NCI-H446 (cell line): ENCODE measurements at places on chromosomes 12 and 14.

DNA sequence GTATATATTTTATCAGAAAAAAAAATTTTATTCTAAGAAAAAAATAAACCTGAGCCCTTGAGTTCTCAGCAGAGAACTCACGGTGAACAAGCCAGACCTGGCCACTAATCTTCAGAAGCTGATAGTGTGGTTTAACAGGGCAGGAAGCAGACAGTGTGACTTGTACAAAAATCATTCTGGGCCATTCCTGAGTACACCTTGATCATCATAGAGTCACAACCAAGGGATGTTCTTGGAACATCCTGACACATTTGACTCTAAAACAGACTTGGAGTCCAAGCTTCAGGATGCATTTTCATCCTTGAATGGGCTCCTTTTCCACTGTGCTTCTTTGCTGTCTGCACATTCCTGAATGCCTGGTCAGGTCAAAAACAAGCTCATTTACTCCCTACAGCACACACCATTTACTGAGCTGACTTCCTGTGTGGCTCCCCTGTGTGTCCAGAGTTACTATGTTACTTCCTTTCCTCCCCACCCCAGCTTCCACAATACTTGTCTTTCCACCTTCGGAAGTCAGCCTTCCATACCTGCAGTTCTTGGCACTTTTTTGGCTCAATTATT is 112.0 kb downstream of the ANO6 start:
- DNase-seq: no peak

DNA sequence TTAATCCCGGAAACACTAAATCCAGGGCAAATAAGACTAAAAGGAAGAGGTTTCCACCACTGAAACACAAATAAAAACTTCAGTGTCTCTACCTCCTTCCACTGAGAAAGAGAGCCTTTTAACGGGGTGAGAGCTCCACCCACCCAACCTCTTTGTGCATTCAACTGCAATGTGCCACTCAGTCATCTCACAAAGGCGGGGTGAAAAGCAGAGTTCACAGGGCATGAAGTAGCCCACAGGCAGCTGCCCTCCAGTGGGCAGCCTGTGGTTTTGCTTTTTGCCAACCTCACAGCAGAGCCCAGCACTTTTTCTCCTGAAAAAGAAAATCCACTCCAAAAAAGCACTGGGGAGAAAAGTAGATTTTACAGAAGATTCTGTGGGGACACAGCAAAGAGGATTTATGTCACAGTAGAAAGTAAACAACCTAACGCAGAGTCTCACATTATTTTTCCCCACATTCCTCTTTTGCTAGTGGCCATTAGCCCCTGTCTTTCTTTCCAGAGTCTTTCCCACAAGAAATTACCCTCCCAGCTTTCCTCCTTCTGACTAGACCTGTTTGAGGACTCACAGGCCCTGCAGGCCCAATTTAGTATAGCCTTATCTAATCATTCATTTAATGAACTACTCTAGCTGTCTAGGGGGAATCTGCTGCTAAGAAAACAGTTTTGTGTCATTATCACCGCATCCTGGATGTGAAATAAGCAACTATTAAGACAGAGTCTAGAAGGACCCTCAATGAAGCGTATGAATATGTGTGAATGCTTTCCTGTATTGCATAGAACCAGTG is 753.8 kb upstream of the FOXG1 start:
- no peak for DNase-seq

DNA sequence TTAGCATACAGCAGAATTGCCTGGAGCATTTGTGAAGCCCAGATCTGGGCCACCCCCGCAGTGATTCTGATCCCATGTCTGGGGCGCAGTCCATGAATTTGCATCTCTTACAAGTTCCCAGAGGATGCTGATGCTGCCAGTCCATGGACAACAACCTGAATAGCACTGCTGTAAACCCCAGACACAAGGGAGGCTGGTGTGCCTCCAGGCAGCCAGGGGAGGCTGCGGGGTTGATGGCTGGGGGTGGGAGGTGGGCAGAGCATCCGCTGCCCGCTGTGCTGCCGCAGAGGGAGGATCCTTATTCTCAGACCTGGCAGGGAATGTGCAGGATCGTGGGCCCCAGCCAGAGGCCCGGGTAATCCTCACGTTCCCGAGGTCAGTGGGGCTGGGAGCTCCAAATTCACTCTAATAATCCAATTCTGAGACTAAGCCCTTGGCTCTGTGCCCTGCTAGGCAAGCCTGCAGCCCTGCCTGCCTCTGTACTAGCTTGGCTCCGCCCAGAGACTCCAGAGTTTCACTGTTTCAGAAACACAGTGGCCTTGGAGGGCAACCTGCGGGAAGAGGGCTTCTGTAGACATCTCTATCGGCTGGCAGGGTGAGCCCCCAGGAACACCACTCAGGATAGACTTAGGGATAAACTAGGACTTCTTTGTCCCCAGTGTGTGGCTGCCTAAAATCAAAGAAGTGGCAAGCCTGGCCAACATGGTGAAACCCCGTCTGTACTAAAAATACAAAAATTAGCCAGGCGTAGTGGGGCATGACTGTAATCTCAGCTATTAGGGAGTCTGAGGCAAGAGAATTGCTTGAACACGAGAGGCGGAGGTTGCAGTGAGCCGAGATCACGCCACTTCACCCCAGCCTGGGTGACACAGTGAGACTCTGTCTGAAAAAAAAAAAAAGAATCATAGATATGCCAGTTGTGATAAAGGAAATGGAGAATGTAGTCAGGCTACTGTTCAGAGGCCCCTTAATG is 17.8 kb upstream of the MLEC start:
- DNase-seq: no peak

GRCh38 chr12:116933512-116934246 is 22.9 kb downstream of the FBXW8 start:
- DNase-seq: peak; percentile 17

DNA sequence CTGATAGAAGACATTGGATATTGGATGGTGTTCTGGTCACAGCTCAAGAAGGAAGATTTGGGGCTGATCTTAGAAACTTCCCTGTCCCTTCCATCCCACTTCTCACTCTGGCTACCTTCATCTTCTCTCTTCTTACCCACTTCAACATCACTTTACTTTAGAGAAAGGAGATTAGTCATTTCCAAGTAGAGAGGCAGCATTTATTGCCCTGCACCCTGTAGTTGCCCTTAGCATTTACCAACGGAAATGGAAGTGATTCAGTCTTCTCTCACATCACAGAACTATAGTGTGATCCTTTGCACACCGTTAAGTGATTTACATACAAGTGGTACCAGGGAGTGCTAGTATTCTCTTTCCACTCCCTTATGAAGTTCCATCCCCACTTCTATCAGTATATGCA is 52.4 kb downstream of the PHLDA1 start:
- no peak for DNase-seq

GRCh38 chr14:59294662-59294992 is 106.2 kb downstream of the DAAM1 start:
- no peak for DNase-seq

DNA sequence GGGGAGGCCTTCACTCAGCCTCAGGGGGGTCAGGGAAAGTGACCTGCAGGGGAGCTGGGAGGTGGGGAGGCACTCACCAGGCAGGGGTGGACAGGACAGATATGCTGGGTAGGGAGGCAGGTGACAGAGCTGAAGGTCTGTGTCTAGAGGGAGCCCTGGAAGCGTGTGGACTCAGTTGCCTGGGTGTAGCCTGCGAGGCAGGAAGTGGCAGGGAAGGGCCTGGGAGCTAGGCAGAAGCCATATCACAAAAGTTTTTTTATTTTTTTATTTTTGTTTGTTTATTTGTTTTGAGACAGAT is 39.3 kb downstream of the ARL6IP4 start:
- no peak for DNase-seq

DNA sequence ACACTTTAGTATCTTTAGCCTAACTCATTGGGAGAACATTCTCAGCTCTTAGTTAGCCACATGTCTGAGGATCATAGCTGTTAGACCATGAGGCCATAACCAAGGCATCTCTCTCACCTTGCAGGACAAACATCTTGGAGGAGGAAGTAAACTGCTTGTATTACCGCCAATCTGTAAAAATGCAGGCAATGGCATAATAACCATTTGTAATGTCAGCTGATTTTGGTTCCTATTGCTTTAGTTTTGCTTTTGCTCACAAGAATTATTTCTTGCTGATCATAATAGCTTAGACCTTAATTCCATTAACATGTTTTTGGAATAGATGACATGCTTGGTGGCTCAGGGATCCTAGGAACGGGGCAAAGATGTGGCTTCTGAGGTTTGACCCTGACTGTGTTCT is 16.4 kb upstream of the GSG1 start:
- DNase-seq: no peak

- DNase-seq: peak; percentile 70
Measured at GRCh38 chr12:124613151-124613585, 45.8 kb upstream of the NCOR2 start.

GRCh38 chr14:51020024-51020710 is 74.7 kb downstream of the TRIM9 start:
- DNase-seq: peak; percentile 28

DNA sequence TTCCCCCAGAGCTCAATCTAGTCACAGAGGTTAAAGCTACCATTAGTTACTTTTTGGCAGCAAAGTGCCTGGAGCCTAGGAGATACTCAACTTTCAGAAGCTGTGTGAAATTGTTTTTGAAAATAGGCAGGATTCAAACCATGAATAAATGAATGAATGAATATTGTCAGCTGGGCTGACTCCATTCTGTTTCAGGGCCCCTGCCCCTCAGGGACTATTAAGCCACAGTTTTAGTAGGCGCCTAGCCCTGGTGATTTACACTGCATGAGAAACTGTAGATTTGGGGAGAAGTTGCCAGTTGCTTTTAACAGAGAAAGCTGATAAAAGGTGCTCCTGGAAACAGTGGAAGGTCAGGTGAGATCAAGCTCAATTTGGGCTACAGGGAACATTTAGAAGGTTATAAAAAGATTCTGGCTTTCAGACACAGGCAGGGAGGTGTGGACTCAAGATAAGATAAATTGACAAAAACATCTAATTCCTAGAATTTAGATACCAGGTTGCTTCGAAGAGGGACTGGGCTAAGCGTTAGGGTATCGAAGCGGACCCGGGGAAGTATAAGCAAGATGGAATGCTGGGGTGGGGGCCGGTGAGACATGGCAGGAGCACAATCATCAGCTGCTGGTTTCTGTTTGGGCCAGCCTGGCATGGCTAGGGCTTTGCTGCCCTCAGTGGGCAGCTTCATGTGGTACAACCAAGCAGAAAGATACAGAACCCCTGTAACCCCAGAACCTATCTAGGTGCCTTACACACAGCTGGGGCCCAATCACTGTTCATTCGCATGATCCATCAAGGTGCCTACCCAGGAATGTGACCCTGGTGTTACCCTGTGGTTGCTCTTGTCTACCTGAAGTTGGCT is 14.9 kb upstream of the CELA1 start:
- no peak for DNase-seq

GRCh38 chr12:46266382-46266791 is 2.5 kb downstream of the SLC38A1 start:
- DNase-seq: peak; percentile 33

- DNase-seq: no peak
Measured at GRCh38 chr12:27513155-27513824, 10.7 kb upstream of the PPFIBP1 start.

DNA sequence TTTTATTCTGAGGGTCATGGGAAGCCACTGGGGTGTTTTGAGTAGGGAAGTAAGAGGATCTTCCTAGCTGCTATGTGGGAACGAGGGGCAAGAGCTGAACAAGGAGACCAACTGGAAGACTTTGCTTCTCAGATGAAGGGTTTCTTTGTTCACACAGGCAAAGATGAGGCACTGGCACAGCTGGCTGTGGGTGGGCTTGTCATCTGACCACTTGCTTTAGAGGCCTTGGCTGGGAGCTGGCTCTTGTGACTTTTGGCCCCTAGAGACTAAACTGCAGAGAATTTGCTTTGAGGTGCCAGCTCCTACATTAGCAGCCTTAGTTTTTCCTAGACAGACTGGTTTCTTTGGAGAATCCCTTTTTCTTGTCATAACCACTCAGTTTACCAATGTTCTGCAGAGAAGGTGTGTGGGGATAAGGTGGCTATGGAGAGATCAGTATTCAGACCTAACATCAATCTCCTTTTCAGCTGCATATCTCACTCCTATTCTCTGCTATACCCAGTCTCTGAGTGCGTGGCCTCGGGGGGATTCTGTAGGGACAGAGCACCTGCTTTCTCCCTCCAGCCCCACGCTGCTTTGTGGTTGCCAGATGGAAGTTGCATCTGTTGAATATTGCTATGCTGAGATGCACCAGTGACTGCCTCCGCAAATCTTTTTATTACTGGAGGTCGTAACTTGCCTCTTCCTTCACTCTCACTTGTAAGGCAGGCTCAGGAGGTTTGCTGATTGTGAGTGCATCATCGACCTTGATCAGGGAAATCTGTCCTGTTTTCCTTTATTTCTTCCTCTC is 12.7 kb downstream of the PPP2R5C start:
- no peak for DNase-seq

DNA sequence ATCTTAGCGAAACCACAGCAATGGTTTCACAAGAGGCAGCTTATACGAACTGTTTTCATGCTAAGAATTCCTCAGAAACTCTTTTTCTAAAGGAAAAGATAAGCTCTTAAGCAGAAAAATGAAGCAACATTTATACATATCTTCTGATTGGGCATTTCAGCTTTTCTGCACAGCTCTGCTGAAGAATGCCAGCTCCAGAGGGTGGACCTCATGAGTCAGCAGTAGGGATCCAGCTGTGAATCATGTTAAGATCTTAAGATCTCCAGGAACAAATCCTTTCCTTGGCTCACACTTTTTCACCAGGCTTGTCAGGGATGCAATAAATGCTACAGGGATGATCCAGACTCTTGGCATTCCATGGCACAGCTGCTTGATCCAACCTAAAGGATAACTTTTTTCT is 477.1 kb upstream of the CCDC196 start:
- no peak for DNase-seq

DNA sequence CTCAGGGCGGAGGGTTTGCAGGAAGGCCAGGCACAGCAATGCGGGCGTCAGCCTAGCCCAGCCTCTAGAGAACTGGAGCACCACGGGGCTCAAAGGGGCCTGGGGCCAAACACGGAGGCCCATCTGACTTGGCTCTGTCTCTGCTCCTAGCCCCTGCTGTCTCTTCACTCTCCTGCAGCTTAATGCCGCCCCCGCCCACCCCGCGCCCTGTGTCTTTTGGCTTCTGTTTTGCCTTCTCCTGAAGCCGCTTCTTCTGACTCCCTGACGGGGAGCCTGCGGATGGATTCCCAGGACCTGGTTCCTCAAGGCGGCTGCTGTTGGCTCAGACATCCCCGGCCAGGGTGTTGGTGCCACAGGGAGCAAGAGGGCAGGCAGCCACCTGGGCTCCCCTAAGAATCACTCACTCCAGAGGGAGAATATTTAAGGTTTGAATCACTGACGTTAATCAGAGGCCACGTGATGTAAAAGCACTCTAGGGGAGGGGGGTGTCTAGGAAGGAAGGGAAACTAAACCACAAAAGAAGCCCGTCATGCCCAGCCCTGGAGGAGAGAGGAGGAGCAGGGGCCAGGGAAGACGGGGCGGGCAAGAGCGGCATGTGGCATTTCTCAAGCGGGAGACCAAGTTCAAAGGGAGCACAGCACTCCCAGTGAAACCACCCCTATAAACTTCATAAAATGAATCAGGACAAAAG is 36.9 kb upstream of the PRMT8 start:
- DNase-seq: no peak

GRCh38 chr14:58465421-58465820 is 37.9 kb downstream of the KIAA0586 start:
- DNase-seq: no peak

GRCh38 chr14:89773151-89773550 is 181.4 kb downstream of the EFCAB11 start:
- no peak for DNase-seq

- DNase-seq: peak; percentile 17
Measured at GRCh38 chr12:42407306-42407705, 81.3 kb downstream of the PPHLN1 start.
